Substantia nigra (tissue), 51 donors: ENCODE measurements at places on chromosomes 2 and 18.

- DNase-seq, result no peak
Measured at GRCh38 chr2:37708146-37708545, 36.7 kb upstream of the CDC42EP3 start.

GRCh38 chr2:88600038-88600465 lies 27.2 kb downstream of the EIF2AK3 start:
- DNase-seq, result no peak

GRCh38 chr2:158021226-158021625 lies 80.5 kb upstream of the UPP2 start:
- no peak for DNase-seq

- no peak for DNase-seq
Measured at GRCh38 chr18:78425019-78425412, 554.6 kb upstream of the SALL3 start.

DNA sequence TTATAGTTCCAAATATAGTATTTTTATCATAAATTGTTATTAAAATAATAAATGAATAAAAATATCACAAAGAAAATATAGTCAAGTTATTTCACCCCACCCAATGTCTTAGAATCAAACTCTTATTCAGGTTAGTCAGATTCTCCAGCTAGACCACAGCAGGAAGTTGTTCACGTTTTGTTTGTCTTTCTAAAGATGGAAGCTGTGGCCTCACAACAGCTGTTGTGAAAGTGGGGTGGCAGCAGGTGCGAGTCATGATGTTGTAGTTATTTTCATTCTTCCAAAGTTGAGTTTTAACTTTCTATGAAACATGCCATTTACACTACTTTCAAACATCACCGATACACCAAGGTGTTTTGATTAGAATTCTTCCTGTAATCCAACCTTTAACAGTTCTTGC lies 272.9 kb downstream of the SLC8A1 start:
- no peak for DNase-seq

DNA sequence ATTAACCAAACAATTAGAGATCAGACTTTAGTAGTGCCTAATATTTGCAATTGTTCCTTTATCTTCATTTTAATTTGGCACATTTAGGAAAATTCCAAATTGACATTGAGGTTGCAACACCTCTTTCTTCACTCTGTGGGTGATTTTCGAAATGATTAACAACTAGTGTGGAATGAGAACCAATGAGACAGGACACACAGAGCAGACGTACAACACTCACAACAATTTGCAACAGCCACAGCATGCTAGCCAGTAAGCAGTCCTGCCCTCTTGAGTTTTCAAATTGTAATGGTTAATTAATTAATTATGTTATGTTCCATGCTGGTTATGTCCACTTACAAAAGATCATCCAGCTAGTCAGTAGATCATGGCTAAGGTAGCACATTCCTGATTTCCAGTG lies 339.3 kb downstream of the LRP1B start:
- DNase-seq, result no peak

DNA sequence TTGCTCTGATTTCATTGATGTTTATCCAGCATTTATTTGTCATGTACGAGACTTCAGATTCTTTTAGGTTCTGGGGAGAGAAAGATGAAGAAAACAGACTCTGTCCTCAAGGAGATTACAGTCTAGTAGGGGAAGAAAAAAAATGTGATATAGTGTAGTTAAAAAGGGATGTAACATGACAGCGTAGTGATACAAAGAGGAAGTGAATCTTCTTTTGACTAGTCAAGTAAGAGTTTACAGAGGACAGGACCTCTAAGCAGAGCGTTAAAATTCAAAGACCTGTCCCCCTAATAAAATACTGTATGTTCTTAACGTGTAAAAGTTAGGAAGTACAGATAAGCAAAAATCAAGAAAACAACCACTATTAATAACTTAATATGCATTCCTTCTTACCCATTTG lies 47.7 kb downstream of the NCOA1 start:
- DNase-seq, result no peak

GRCh38 chr2:32641180-32641579 lies 13.3 kb downstream of the TTC27 start:
- DNase-seq, result no peak

DNA sequence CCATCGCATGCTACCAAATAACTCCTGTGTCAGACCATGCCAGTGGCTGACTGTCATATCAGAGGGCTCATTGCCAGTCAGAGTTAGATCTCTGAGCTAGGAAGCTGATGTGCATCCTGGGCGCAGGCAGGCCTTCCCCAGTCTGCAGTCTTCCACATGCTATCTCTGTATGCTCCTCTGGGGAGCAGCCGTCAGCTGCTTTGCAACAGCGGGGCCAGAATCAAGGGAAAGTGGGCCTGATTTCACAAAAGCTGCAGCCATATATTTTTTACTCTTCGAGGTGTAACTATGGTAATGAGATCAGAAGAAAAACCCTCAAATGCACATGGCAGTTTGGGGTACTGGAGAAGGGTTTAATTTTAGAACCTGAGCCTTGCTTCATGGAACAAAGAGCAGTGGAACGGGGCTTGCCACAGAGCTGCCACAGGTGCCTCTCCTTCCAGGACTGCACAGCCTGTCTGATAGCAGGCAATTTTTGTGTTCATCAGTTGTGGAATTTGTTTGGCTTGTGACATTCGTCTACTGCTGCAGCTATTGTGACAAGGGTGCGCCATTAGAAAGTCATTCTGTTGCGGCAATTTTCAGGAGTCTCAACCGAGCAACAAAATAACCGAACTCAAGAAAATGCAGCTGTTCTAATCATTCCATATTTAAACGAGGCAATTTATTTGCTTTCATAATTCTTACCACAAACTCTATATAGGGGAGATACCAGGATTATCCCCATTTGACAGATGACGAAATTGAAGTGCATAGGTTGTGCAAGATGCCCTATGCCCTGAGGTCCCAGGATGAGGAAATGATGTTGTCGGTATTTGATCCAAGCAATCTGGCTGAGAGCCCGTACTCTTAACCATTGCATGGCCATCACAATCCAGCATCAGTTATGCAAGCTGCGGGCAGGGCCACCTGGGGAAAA lies 109.6 kb upstream of the CYRIA start:
- peak; percentile 3 for DNase-seq

DNA sequence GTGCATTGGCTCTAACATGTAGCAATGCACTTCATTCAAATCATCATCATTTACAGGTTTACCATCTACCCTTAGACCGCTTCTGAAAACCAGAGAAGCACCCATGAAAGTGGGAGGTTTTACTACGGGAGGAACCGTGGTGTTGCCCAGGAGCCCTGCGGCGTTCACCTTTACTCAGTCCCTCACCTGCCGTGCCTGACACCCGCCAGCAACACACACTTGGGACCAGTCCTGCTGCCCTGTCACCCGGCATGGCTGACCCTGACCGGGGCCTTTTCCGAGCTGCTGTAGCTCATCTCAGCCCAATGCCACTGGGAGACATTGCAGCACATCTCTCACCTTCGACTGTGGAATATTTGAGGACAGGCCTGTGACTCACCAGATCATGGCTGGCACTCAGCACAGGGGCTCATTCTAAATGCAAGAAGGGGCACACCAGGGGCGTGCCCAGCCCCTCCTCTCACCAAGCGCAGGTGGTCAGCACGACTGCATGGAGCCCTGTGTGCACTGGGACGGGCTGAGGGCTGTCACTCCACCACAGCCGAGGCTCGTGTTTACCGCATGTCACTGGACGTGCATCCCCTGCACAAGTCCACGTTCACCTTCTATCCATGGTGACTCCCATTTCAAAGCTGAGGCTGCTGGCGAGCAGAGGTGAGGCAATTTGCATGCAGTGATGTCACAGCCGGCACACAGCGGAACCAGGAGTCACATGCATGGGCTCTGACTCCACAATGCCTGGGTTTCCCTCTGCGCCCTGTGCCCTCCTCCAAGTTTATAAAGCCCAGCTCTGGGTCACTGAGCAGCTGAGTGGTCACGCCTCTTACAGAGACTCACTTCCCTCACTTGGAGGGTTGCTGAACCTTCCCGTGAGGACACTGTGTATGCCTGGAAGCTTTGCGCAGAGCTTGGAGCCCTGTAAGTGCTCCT lies 76.7 kb upstream of the SNTG2 start:
- DNase-seq, result no peak

GRCh38 chr2:23614701-23615100 lies 229.7 kb downstream of the KLHL29 start:
- DNase-seq, result no peak

DNA sequence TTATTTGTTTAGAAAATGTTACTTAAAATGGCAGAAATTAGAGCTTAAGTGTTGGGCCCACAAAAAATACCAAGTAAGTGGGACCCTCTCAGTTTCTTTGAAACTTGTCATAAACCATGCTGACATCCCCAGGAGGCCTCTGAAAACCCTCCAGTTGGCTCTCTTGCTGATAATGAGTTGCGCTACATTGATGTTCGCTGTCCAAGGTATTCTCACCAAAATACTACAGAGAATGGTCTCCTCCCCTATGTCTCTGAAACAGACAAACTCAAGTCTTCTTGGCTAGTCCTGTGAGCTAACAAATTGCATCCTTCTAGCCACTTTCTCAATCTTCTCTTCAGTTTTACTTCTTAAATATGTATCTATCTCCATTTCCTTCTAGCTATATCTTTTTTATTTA lies 669.4 kb downstream of the IRS1 start:
- DNase-seq, result no peak

GRCh38 chr2:9753665-9754531 lies 89.4 kb upstream of the TAF1B start:
- DNase-seq, result no peak

DNA sequence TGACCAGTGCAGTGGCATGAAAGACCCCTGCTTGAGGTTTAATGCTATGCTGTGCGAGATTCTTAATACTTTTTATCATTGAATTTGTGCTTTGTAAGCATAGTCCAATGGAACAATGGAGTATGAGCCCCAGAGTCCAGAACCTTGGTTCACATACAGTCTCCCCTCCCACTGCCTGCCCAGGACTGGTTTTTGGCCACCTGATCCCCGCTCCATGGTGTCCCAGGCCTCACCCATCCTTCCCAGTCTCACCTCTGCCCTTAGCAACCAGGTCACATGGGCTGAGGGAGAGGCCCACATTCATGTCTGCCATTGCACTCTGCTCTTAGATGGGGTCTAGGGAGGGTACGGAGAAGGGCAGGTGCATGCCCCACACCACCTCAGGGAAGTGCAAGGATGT lies 6.3 kb downstream of the PDE11A start:
- DNase-seq, result no peak

DNA sequence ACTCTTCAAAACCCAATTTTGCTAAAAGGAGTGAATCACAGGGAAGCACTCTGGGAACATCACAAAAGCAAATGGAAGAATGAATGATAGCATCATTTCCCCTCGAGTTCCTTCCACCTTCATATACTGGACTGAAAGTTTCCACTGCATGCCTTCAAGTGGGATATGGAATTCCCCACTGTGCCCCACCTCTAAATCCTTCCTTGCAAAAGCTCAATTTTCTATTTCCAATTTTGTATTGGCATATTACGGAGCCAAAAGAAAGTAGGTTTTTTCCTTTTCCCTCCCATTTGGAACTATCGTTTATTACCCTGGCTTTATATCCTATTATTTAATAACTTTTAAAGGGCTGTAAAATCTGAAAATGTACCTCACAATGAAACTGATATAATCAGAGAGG lies 149.3 kb downstream of the PIEZO2 start:
- DNase-seq, result no peak

DNA sequence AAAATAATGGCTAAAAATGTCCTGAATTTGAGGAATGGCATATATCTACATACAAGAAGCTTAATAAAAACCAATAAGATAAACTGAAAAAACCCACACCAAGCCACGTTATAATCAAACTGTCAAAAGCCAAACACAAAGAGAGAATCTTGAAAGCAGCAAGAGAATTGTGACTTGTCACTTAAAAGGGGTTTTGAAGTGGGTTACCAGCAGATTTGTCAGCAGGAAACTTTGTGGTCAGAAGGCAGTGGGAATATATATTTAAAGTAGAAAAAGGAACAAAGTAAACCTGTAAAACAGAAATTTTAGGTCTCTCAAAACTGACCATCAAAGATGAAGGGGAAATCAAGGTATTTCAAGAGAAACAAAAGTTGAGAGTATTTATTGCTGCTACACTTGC lies 171.9 kb upstream of the CNTNAP5 start:
- no peak for DNase-seq

GRCh38 chr2:174681099-174682006 lies 82.9 kb downstream of the CHRNA1 start:
- no peak for DNase-seq

- no peak for DNase-seq
Measured at GRCh38 chr2:28415010-28415409, 22.4 kb downstream of the FOSL2 start.

DNA sequence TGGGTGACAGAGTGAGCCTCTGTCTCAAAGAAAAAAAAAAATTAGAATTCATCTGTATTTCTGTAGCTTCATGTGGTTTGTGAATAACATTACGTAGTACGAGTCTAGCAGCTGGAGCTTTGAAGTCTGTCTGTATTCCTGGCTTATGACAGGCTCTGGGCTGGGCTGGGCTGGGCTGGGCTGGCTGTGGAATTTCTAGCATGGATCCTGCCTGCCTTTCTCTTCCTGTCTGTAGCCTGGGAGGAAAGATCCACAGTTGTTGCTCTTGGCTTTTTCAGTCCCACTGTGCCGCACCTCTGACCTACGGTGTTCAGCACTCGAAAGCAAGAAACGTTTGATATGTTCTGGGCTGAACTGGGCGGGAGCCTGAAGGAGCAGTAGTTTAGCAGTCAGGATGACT lies 55.4 kb downstream of the BOLA3 start:
- DNase-seq, result no peak

DNA sequence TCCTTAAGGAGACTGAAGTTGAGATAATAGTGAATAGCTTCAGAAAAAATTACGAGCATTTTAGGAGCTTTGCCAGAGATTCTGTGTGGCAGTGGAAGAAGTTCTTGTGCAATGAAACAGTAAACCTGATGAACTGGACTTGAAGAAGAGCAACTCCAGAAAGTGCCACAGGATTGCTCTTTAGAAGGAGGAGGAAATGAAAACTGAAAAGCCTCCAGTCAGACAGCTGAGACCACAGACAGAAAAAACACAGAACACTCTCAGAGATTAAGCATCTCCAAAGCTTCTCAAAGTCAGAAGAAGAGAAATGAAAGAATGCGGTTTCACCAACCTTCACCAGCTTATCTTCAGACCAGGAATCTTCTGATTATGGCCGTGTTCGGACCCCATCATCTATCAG lies 329.7 kb upstream of the CNTNAP5 start:
- DNase-seq, result no peak

DNA sequence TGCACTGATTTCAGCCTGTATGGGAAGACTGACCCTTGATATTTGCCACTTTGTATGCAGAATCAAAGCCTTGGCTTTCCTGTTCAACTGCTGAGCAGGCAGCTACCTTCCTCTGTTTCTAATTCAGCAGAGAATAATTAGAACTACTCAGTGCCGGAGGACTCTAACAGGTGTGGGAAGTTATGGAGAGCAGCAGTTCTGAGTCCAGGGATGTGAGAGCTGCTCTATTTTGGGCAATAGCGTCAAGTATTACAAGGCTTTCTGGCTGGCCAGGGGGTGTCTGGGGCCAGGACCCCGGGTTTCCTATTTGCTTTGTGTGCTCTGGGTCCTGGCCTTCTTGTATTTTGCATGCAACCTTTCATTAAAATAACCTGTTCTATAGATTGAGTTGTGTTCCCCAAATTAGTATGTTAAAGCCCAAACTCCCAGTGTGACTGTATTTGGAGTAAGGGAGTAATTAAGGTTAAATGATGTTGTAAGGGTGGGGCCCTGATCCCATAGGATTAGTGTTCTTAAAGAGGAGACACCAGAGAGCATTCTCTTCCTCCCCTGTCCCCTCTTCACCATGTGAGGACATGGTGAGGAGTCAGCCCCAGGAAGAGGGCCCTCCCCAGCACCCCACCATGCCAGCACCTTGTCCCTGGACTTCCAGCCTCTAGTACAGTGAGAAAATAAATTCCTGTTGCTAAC lies 5.6 kb upstream of the NTSR2 start:
- DNase-seq, result no peak

- DNase-seq, result no peak
Measured at GRCh38 chr2:225319872-225320271, 79.6 kb upstream of the NYAP2 start.
